GM23248 (cell line): ENCODE measurements at places on chromosomes 4 and X. TPM values are rescaled to one million over a fixed set of nuclear protein-coding genes. Genes with fewer than 3 reads are reported as not detected.

The MFAP3L gene
- total RNA-seq: 19.3 and 20.8 TPM in 2 replicates

The ZXDB gene
- 8.3 and 8.7 TPM in 2 replicates for total RNA-seq

The SH2D1A gene
- not detected in 2 replicates for total RNA-seq

The SLC26A1 gene
- total RNA-seq: 0.13 and 0.22 TPM in 2 replicates

The MED14 gene
- 10.0 and 34.7 TPM in 2 replicates for total RNA-seq

The EDA2R gene
- total RNA-seq: 14.3 and 17.6 TPM in 2 replicates

The KCNIP4 gene
- total RNA-seq: not detected in 2 replicates

The REPS2 gene
- total RNA-seq: 0.11 TPM in 1 of 2 replicates, not detected in the other

The LRIT3 gene
- total RNA-seq: 0.11 TPM in 1 of 2 replicates, not detected in the other

The PLS3 gene
- total RNA-seq: 118 and 136 TPM in 2 replicates

DNA sequence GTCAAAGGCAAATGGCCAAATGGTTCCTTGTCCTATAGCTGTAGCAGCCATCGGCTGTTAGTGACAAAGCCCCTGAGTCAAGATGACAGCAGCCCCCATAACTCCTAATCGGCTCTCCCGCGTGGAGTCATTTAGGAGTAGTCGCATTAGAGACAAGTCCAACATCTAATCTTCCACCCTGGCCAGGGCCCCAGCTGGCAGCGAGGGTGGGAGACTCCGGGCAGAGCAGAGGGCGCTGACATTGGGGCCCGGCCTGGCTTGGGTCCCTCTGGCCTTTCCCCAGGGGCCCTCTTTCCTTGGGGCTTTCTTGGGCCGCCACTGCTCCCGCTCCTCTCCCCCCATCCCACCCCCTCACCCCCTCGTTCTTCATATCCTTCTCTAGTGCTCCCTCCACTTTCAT lies 3.8 kb upstream of the OPN1LW start:
- H3K27ac ChIP-seq: no peak overlapping the region
- no peaks in the 10 kb centered on the region for H3K36me3 ChIP-seq
- H3K27me3 ChIP-seq: no peaks in the 10 kb centered on the region
- DNase-seq: no peak
- no peaks in the 10 kb centered on the region for H3K4me1 ChIP-seq
- no peak overlapping the region for H3K4me3 ChIP-seq

DNA sequence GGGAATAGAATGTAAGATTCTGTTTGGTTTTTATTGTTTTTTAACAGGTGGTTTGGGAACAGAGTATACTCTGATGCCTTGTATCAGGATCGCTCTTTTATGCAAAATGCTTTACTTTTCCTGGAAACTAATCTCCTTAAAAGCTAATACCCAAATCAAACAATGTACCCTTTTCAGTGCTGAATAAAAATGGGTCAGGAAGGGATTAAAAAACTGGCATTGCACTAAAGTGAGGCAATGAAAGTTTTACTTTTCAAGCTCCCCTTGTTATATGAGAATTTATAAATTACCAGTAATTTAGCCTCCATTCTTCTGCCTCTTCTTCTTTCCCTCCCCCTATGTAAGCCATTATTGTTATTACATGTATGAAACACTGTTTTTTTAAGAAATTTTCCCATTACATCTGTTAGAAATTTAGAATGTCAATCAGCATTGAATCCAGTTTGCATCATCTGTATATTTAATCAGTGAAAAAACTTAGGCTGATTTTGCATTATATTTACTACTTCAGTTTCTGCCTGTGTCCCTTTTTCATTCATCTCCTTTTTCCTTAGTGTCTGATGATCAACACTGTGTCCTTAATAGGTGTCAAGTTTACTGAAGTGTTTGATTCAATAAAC lies 89.7 kb upstream of the NPNT start:
- H3K4me1 ChIP-seq: no peaks in the 10 kb centered on the region
- H3K4me3 ChIP-seq: no peak overlapping the region
- H3K36me3 ChIP-seq: no peaks in the 10 kb centered on the region
- no peak for DNase-seq

GRCh38 chr4:71063711-71064110 lies 70.3 kb downstream of the DCK start:
- H3K27ac ChIP-seq: no peak overlapping the region
- no peaks in the 10 kb centered on the region for H3K27me3 ChIP-seq
- H3K4me3 ChIP-seq: no peak overlapping the region
- no peak for DNase-seq
- no peaks in the 10 kb centered on the region for H3K36me3 ChIP-seq

GRCh38 chr4:95268819-95269565 lies 279.8 kb downstream of the UNC5C start:
- H3K36me3 ChIP-seq: no peaks in the 10 kb centered on the region
- H3K4me1 ChIP-seq: peaks cover 15% of the 10 kb centered on the region
- no peak for DNase-seq
- no peaks in the 10 kb centered on the region for H3K27me3 ChIP-seq
- no peak overlapping the region for H3K27ac ChIP-seq

GRCh38 chrX:73127700-73128241 lies 48.5 kb upstream of the PABPC1L2A start:
- H3K27ac ChIP-seq: no peak overlapping the region
- no peaks in the 10 kb centered on the region for H3K36me3 ChIP-seq
- DNase-seq: no peak

DNA sequence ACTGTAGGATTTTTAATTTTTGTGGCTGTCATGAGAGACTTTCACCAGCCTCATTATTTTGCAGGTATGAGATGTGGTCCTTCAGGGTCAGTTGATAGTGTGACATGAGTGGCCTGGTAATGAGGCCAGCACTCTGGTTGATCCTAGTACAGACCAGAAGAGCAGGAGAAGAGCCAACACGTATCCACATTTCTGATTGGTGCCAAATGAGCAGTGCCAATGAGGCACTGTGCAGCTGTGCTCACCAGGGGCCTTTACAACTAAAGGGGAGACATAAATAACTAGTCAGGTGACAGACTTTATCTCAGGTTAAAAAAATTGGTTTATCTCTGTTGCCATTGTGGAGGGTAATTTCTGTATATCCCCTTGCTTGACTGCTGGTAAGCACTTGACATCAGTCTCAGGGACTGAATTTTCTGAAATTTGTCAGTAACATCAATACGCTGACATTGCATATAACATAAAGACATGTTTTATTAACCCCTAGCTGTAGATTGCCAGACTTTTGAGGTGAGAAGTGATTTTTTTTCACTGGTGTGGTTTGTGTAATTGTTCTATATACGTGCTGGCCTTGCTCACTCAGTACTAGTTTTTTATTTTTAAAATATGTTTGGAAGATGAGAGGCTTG lies 101.2 kb downstream of the AFF1 start:
- H3K4me1 ChIP-seq: peaks cover 68% of the 10 kb centered on the region
- H3K4me3 ChIP-seq: no peak overlapping the region
- no peaks in the 10 kb centered on the region for H3K36me3 ChIP-seq
- DNase-seq: no peak
- H3K27ac ChIP-seq: no peak overlapping the region

DNA sequence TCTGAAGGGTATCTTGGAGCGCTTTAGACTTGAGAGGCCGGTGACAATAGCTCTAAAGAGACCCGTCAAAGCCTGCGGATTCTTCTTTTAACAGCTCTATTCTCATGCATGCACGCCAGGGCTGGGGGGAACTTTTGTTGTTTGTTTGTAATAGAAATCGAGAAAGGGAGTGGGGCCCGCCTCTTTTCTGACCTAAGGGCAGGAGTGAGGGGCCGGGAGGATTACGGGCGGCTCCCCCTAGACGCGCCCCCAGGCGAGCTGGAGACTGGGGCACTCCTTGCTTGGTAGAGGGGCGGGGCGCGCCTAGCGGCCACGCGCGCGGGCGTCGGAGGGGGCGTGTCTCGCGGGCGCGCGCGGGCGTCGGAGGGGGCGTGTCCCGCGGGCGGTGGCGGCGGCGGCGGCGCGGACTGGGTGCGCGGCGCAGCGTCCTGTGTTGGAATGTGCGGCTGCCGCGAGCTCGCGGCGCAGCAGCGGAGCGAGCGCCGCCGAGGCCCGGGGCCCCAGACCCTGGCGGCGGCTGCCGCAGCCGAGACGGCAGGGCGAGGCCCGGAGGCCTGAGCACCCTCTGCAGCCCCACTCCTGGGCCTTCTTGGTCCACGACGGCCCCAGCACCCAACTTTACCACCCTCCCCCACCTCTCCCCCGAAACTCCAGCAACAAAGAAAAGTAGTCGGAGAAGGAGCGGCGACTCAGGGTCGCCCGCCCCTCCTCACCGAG lies at the start of gene REST:
TSS of gene REST (plus strand) at position 412 of the 717 bp plus-strand sequence. CDS start 2,739 bp downstream, outside the sequence.
- H3K4me1 ChIP-seq: peaks cover 21% of the 10 kb centered on the region
- peak within 1 kb of the TSS; percentile 83 for H3K4me3 ChIP-seq
- no peaks in the 10 kb centered on the region for H3K36me3 ChIP-seq
- peak; percentile 90 for DNase-seq

GRCh38 chr4:77859256-77859655 lies 3.4 kb upstream of the MRPL1 start:
- DNase-seq: no peak
- 0 out of 2 replicates have a peak, but pooled peaks cover 6% of the 10 kb centered on the region for H3K4me1 ChIP-seq
- no peak overlapping the region for H3K27ac ChIP-seq

- no peaks in the 10 kb centered on the region for H3K27me3 ChIP-seq
- no peak for DNase-seq
- H3K27ac ChIP-seq: no peak overlapping the region
- H3K36me3 ChIP-seq: no peaks in the 10 kb centered on the region
- H3K4me1 ChIP-seq: no peaks in the 10 kb centered on the region
- H3K4me3 ChIP-seq: no peak overlapping the region
Observed at GRCh38 chr4:118936406-118936805, 47.8 kb downstream of the SYNPO2 start.

- H3K27me3 ChIP-seq: no peaks in the 10 kb centered on the region
- no peaks in the 10 kb centered on the region for H3K36me3 ChIP-seq
- no peak overlapping the region for H3K27ac ChIP-seq
Observed at GRCh38 chr4:127748957-127749356, 18.8 kb downstream of the SLC25A31 start.

- no peak for DNase-seq
- no peak overlapping the region for H3K4me3 ChIP-seq
- no peak overlapping the region for H3K27ac ChIP-seq
- no peaks in the 10 kb centered on the region for H3K27me3 ChIP-seq
- no peaks in the 10 kb centered on the region for H3K36me3 ChIP-seq
Observed at GRCh38 chrX:134683351-134684005, 25.2 kb upstream of the PLAC1 start.

DNA sequence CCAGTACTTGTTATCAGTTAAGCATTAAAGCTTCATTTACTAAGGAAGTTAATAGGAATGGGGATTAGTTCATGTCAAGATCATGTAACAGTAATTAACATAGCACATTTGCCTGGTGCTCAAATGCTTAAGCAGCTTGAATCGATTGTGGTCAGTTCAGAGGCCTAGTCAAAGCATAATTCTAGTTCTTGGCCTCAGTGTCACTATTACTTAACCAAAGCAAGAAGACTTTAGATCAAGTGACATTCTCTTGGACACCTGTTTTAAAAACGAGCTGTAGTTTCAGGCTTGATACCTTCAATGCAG lies 115.2 kb upstream of the BMPR1B start:
- peak; percentile 41 for DNase-seq
- peaks cover 29% of the 10 kb centered on the region for H3K4me1 ChIP-seq
- H3K36me3 ChIP-seq: peaks cover 54% of the 10 kb centered on the region
- H3K27me3 ChIP-seq: no peaks in the 10 kb centered on the region
- H3K4me3 ChIP-seq: no peak overlapping the region

DNA sequence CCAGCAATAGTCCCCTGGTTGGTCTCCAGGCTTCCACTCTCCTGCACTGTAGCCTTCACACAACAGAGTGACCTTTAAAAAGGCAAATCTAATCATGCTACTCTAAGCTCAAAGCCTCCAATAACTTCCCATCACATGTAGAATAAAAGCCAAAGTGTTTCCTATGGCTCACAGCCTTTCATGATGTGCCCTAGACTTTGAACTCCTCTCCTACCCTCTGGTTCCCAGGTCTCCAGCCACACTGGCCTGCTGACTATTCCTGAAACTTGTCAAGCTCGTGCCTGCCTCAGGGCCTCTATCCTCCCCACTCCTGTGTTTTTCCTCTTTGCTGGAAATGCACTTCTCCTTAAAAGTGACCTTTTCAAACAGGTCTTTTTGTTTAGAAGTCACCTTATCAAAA lies 3.1 kb downstream of the MANBA start:
- no peaks in the 10 kb centered on the region for H3K36me3 ChIP-seq
- DNase-seq: no peak
- H3K27ac ChIP-seq: no peak overlapping the region

DNA sequence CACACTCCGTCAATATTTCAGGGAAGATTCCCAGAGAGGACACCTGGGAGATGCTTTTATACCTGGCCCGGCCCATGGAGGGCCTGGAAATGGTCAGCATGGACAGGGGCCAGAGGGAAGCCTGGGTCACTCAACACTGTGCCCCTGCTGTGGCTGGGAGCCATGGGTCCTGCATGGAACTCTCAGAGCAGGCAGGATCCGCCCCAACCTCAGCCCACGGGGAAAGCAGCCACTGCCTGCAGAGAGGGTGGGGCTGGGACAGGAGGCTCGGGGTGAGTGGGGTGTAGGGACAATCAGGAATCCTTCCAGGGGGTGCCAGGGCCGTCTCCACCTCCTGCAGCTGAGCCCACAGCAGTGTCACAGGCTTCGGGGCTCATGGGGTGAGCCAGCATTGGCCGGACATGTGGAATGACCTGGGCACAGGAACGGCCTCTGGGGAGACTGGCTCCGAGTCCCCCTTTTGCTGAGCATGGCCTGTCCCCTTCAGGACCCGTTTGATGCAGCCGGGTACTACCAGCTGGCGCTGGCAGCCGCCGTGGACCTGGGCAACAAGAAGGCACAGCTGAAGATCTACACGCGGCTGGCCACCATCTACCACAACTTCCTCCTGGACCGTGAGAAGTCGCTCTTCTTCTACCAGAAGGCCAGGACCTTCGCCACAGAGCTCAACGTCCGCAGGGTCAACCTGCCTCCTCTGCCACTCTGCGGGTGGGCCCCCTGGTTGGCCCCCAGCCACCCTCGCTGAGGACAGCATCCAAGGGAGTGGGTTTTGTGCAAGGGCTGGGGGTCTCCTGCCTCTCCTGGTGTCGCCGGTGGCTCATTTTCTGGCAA lies 29.1 kb upstream of the HTRA3 start:
- no peaks in the 10 kb centered on the region for H3K27me3 ChIP-seq
- no peaks in the 10 kb centered on the region for H3K36me3 ChIP-seq
- no peaks in the 10 kb centered on the region for H3K4me1 ChIP-seq
- no peak overlapping the region for H3K4me3 ChIP-seq
- DNase-seq: no peak

- H3K27me3 ChIP-seq: no peaks in the 10 kb centered on the region
- H3K27ac ChIP-seq: no peak overlapping the region
- H3K4me3 ChIP-seq: no peak overlapping the region
- no peak for DNase-seq
- H3K4me1 ChIP-seq: no peaks in the 10 kb centered on the region
Observed at GRCh38 chrX:18971506-18971905, 12.4 kb downstream of the PHKA2 start.

- H3K36me3 ChIP-seq: no peaks in the 10 kb centered on the region
- peak; percentile 0 for DNase-seq
- H3K4me3 ChIP-seq: no peak overlapping the region
- H3K27ac ChIP-seq: no peak overlapping the region
- no peaks in the 10 kb centered on the region for H3K27me3 ChIP-seq
Observed at GRCh38 chrX:42241421-42241820, 318.1 kb upstream of the CASK start.

- peaks cover 34% of the 10 kb centered on the region for H3K4me1 ChIP-seq
- H3K36me3 ChIP-seq: no peaks in the 10 kb centered on the region
- no peaks in the 10 kb centered on the region for H3K27me3 ChIP-seq
- no peak overlapping the region for H3K27ac ChIP-seq
- no peak overlapping the region for H3K4me3 ChIP-seq
- DNase-seq: no peak
Observed at GRCh38 chr4:78787392-78788006, 11.3 kb downstream of the BMP2K start.

GRCh38 chr4:139606579-139607501 lies 50.8 kb upstream of the SETD7 start:
- H3K27ac ChIP-seq: no peak overlapping the region
- H3K36me3 ChIP-seq: no peaks in the 10 kb centered on the region
- H3K4me3 ChIP-seq: no peak overlapping the region
- peak; percentile 77 for DNase-seq
- peaks cover 9% of the 10 kb centered on the region for H3K27me3 ChIP-seq
- H3K4me1 ChIP-seq: peaks cover 18% of the 10 kb centered on the region
